ENCODE measurements at places on chromosomes 16 and 17.
A peak's percentile ranks its signal among the peaks of the same experiment; 100 is the strongest.

DNA sequence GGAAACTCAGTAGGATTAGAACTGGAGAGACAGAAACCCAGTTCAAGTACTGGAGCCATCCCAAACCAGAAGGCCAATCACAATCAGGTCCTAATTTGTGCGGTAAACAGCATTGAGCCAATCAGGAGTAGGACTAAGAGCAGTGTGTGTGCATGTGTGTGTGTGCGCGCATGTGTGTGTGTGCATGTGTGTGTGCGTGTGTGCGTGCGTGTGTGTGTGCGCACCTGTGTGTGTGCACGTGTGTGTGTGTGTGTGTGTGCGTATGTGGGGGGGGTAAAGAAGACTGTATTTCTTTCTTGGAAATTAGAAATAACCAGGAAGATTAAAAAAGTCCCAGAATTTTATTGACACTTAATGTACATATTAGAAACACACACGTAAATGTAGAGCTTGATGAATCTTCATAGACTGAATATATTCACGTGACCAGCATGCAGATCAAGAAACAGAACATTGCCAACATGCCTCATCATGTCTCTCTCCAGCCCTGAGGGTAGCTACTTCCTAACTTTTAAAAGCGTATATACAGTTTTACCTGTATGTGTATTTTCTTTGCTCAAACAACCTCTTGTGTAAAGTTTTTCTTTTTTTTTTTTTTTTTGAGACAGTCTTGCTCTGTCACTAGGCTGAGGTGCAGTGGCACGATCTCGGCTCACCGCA is 919 bp upstream of the DHRS7C start:
- no peak for DNase-seq

GRCh38 chr17:3043737-3044365 is 19.6 kb downstream of the OR1D5 start:
- DNase-seq: no peak

DNA sequence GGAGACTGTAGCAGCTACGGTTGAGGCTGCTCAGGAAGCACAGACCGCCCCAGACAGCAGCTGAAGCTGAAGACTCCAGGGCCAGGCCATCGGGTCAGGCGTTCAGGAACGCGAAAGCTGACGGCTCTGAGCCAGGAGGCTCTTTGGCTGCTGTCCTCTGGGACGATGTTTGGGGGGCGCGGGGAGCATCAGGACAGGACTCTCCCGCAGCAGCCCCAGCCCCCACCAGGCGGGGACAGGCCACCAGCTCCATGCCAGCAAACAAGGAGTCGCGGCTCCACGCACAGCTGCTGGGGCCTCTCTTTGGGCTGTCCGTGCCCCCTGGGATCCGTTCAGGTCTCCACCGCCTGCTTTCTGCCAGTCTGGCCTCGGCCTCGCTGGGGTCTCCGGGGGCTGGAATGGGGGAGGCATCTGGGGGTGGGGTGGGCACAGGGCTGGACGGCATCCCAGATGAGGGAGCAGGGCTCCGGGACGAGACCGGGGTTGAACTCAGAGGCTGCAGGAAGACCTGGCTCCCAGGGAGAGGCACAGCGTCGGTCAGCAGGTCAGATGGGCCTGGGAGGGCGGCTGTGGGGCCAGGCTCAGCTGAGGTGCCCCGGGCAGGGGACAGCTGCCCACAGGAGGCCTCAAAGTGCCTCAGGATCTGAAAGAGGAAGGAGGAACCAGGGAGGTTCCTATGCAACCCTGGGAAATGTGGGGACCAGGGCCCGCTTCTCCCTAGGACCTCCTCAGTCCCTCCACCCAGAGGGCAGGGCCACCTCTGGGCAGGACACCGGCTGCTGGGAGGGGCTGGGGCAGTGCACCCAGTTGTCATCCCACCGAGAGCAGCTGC is 6.3 kb upstream of the CEP131 start:
- DNase-seq: no peak

DNA sequence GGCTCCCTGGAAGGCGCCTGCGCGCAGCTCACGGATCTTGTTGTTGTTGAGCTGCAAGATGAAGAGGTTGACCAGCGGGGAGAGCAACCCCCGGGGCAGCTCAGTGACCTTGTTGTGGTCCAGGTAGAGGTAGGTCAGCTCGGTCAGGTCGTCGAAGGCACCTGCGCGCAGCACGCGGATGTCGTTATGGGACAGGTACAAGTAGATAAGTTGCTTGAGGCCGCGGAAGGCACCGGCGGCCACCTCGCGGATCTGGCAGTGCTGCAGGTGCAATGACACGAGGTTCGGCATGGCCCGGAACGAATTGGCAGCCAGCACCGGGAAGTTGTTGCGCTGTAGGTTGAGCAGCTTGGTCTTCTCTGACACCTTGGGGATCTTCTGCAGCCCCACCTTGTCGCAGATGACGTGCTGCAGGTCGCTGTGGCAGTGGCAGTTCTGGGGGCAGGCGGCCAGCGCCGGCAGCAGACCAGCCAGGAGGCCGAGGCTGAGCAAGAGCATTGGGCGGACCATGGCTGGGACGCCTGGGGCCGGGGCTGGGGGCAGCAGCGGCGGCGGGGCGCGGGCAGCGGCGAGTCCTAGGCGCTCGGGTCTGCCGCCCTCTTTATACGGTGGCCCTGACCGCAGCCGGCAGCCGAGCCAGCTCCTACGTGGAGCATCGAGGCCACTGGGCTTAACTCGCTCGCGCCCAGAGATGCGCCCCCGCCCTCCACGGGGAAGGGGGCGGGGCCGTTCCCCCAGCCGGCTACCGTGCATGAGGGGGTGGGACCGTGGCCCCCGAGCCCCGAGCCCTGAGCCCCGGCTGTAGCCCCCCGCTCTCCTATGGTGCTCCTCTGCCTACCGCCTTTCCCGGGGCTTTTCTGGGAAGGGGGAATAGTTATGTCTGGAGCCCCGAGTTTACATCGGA is at the start of gene CHAD:
Gene CHAD (minus strand): TSS at position 577 of the 904 bp plus-strand sequence. CDS start 67 bp downstream, at position 510.
- DNase-seq: peak; percentile 70
